Activated CD8-positive, alpha-beta memory T cell treated with anti-CD3 and anti-CD28 coated beads, Interleukin-2, amount 50 U/mL, for 4 hours (primary cell): ENCODE measurements at places on chromosomes 13 and 19.
A peak's percentile ranks its signal among the peaks of the same experiment; 100 is the strongest.

GRCh38 chr13:33644581-33645543 is 173.1 kb upstream of the RFC3 start:
- no peak for DNase-seq

- DNase-seq: no peak
Observed at GRCh38 chr13:43545317-43545874, 241.4 kb downstream of the ENOX1 start.

DNA sequence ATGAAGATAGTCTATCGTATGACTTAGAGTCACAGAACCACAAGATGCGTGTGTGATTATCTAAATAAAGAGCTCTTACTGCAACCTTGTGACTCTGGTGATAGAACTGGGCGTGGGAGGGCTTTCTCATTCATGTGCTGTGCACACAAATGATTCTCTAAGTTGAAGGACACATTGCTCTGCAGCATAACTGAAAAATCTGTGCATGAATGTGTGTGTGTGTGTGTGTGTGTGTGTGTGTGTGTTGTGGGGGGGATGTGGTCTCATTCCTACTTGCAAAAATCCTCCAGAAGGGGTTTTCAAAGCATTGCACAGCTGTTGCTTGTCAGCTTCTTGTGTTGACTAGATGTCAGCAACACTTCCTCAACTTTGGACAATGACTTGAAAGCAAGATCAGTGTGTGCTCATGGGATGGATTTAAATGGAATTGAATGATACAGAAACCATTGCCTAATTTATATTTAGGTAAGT is 22.4 kb downstream of the LRCH1 start:
- DNase-seq: no peak

- DNase-seq: no peak
Observed at GRCh38 chr13:45024847-45025246, 35.5 kb downstream of the GPALPP1 start.

DNA sequence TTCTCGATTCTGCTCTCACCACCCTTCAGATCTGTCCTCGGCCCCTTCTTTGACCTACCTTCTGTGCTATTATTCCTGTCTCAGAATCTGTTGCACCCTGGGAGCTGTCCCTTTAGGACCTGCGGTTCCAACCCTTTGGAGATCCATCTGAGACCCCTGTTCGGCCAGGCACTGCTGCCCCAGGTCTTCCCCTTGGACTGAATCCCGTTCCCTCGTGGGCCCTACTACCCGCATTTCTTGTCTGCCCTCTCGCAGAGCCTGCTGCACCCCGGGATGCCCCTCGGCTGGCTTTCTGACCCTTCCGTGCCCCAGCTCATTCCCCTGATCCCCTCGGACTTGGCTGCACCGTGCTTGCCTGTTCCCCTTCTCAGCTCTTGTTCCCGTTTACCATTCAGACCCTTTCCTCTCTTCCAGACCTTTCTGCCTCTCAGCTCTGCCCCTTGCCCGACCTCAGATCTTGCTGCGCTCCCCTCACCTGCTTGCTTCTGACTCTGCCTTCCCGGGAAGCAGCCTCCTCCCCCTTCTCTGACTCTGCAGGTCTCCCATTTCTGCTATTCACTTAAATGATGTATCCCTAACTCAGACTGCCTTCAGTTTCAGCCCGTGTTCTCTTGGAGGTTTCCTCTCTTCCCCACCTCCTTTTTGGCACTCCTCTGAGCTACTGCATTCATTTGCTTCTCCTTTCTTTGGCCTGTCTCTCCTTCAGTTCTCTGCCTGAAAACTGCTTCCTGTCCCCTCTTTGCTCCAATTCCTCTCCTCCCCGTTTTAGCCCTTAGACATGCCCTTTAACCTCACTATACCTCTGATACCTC is 1.1 kb downstream of the ARHGAP35 start:
- DNase-seq: peak; percentile 16

DNA sequence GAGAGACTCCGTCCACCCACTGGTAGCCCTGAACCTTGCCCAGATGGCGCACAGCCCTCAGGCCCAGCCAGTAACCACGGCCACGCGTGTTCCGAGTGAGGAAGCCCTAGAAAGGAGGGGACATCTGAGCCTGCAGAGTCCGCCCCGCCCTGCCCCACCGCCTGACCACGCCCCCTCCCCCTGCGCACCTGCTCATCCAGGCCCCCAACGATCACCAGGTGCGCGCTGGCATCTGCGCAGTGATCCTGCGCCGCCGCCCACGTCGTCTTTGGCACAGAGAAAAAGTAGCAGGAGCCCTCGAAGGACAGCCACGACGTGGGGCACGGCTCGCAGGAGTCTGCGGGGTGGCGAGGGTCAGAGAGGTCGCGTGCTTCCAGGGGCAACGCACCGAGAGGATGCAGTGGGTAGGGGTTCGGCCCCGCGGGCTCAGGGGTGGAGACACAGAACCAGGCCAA is 2.1 kb downstream of the CLEC4G start:
- DNase-seq: no peak

GRCh38 chr13:76542176-76542575 is 344.0 kb downstream of the KCTD12 start:
- no peak for DNase-seq

DNA sequence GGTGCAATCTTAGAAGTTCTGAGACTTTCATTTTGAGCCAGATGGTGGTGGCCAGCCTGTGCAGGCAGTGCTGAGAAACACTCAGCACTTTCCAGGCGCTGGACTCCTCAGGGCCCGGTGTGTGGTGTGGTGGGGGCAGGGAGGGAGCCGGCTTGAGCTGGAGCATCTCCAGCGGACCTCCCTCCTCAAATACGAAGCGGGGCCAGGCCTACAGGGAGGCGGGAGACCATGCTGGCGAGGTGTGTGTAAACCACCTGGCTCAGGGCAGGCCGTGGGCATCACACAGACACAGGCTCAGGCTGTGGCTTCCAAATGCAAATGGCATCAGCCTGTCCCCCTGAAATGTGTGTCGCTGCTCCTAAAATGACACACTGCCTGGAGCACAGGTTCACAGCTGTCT is 33.3 kb upstream of the RANBP3 start:
- no peak for DNase-seq

DNA sequence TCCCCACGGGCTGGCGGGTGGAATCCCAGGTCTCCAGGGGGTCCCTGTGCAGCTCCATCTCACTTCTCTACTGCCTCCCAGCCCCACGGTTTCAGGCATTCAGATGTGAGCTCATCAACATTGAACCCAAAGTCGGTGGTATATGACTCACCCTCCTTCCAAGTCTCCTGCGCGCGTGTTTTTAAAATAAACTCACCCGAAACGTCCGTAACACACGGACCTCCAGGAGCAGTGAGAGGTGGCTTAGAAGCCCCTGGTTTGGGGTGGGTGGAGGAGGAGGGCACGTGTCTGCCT is 14.0 kb upstream of the CRTC1 start:
- DNase-seq: no peak

- no peak for DNase-seq
Observed at GRCh38 chr13:47110833-47111240, 214.0 kb upstream of the HTR2A start.

DNA sequence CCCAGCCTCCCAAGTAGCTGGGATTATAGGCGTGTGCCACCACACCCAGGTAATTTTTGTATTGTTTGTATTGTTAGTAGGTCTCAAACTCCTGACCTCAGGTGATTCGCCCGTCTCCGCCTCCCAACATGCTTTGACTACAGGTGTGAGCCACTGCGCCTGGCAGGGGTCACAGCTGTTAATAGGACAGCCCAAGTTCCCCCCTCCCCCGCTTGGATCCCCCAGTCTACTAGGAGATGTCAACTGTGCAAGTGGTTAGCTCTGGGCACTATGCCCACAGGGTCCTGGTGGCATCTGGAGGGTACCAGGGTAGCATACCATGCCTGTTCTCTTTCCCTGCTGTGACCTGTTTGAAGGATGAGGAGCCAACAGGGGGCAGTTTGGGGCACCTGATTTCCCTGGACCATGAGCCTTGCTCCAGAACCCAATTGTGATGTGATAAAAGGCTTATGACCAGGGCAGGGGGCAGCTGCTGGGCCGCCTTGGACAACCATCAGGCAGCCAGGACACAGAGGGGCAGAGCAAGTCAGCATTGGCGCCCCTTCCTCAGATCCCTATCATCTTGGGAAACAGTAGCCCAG is at the start of gene TSPAN16:
Gene TSPAN16, plus strand, starts transcription at position 496 of the 581 bp plus-strand sequence. CDS start 138 bp downstream, outside the sequence.
- no peak for DNase-seq

DNA sequence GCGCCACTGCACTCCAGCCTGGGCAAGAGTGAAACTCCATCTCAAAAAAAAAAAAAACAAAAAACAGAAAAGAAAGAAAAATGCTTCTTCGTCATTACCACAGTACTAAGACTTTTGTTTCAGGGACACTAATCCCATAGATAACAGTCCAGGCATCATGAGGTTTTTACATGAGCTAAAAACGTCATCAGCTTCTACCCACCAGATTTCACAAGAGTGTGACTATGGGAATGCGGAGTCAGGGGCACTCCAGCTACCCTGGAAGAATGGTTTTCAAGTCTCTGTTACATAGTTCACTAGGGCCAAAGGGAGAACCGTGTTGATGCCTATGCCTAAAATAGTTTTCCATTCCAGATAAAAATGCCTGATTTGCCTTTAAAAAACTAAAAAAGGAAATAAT is 33.2 kb downstream of the RAB20 start:
- no peak for DNase-seq

DNA sequence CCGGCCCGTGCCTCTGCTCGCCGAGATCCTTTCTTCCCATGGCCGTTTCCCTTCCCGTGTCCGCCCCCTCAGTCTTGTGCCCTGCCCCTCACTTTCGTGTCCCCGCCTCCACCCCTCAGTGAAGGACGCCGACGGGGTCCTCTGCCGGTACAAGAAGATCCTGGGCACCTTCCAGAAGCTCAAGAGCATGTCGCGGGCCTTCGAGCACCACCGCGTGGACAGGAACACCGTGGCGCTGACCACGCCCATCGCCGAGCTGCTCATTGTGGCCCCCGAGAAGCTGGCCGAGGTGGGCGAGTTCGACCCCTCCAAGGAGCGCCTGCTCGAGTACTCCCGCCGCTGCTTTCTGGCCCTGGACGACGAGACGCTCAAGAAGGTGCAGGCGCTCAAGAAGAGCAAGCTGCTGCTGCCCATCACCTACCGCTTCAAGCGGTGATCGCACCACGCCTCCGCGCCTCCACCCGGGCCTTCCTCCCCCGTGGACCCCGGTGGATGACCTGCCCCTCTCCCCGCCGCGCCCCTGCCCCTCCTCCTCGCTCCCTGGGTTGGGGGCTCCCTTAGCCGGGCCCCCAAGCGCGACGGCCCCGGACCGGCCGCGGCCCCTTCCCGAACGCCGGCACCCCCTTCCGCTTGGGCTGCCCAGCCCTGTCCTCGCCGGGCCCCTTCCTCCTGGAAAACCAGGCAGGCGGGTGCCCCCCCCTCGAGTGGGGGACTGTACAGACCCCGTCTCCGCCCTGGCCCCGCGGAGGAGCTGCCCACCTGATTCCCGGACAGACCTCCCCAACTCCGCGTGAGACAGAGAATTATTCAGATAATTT is 2.3 kb upstream of the U2AF2 start:
- DNase-seq: peak; percentile 34

GRCh38 chr13:93045836-93046235 is 180.8 kb upstream of the GPC6 start:
- DNase-seq: no peak

DNA sequence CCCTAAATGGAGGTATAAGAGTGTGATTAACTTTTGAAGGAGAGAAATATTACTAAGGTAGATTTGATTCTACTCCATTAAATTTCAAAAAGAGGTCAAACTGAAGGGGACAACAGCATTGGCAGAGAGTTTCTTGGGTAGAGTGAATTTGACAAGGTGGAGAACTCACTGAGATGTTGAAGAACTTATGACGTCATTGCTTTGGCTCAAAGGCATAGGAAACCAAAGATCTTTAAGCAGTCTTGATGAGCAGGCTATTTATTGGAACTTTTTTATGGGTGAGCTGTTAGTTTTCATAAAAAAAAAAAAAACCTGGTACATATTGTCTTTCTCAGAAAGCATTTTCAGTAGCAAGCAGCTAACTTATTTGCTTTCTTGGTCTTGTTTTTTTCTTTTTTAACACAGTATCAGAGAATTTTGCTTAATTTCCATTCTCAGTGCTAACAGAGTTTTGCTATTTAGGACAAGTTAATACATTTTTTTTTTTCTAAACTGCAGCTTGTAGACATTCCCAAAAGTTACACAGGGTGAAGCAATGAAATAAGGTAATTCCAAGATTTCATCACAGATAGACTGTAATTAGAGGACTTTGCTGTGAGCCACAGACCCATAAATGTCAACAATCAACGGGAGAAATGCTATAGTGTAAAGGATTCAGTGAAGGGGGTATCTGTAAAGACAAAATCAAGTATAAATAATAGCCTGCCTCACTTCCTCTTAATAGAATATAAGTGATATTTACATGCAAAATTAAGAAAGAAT is 412.2 kb upstream of the KLHL1 start:
- no peak for DNase-seq

DNA sequence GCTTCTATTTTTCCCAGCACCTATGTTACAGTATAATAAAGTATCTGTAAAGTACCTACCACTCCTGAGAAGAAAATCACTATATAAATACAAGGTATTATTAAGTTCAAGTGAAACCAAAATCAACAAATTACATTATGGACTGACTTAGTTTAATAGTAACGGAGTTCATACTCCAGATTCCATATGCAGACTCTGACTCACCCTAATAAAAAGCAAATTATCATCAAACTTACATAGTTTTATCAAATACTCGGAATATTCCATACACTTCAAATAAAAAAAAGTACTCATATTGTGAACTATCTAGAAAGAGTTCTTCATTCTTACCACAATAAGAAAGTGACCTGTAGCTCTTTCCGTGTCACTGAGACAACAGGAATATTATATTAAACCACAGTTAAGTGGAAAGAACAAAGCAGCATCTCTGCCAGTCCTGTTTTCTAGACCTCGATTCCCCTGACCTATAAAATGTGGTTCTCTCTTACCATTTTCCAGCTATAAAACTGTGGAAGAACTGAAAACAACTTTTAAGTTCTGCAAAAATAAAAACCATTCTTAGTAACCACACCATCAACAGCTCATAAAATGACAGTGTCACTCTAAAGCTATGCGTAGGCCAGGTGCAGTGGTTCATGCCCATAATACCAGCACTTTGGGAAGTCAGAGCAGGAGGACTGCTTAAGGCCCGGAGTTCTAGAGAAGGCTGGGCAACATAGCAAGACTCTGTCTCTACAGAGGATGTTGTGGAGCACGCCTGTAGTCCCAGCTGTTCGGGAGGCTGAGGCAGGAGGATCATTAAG is 42.6 kb downstream of the USP12 start:
- no peak for DNase-seq

GRCh38 chr19:54275951-54276350 is 5.0 kb downstream of the LILRB2 start:
- no peak for DNase-seq

GRCh38 chr19:960020-960419 is 24.1 kb upstream of the WDR18 start:
- DNase-seq: no peak

DNA sequence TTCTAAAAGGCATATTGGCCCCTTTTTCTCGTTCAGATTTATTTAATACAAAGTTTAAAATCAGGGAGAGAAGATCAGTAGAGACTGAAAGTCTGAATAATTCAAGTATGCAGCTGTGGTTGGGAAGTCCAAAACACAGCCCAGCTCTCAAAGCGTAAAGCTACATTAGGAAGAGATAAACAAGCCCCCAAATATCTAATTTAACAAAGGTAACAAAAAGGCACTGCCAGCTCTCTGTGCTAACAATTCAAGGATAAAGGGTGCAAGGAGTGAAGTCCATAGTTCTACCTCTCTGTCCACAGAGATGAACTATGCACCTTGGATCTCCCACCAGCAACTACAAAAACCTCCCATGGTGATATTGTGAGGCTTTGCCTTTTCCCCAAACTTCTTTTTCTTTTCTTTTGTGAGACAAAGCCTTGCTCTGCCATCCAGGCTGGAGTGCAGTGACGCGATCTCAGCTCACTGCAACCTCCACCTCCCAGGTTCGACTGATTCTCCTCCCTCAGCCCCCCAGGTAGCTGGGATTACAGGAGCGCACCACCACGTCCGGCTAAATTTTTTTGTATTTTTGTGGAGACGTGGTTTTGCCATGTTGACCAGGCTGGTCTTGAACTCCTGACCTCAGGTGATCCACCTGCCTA is 104.4 kb downstream of the LHFPL6 start:
- DNase-seq: no peak
